ENCODE measurements at places on chromosomes 1 and 21.

DNA sequence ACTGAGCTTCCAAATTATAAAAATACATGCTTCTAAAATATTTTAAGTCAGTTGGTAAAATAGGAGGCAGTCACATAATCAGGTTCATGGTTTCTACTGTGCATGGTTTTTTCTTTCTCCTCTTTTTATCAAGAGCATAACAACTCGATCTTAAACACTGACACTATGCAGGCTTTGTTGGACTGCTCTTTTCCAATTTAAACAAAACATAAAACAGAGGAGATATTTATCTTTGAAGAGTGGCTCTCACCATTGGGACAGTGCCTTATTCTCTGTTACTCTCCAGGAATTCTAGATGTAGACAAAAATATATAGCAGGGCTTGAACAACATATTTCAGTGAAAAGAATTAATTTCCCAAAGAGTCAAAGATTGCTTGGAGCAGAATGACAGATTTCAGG lies 883.5 kb upstream of the ADGRL2 start:
- no peak for DNase-seq

GRCh38 chr1:155135415-155136028 lies at the start of gene SLC50A1:
TSS of gene SLC50A1 (plus strand) at chr1:155135852. CDS start at chr1:155135912, 60 bp downstream.
- DNase-seq = peak; percentile 79

DNA sequence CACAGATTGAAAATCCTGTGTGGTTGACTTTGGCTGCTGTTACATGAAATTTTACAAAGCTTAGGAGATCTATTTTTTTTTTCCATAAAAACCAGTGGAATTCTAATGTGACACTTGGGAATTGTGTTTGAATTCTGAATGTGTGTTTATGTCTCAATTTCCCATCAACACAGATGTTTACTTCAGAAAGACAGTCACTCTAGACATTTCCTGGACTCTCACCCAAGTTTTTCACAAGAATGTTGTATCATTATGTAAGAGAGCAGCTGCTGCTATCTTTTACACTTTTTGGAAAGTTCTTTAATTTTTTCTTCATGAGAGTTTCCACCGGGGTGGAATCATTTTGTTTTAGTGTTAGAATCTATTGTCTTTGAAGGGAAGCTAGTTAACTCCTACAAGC lies 210.1 kb downstream of the GIPC2 start:
- no peak for DNase-seq

DNA sequence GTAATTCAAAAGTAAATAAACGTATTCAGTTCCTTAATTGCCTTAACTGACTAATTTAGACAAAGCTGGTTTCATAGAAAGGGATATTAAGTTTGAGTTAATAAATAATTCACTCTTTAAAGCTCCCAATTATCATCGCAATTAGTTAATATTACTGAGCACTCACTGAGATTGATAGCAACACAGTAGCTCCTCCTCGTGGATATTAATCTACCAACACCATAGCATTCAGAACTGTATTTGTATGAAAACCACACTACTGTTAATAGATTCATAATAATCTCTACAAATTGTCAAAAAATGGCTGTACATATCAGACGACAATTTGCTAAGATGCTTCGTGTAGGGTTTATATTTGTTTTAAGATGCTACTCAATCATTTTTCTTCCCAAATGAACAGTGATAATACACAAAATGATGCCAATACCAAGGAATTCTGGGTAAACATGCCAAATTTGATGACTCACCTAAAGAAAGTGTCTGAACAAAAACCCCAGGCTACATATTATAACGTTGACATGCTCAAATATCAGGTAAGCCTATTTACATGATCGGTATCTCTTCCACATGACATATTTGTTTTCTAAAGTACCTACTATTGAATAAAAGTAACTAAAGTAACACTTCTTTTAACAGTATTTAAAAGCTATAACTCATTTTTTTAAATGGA lies 18.8 kb upstream of the DYNLT5 start:
- no peak for DNase-seq

DNA sequence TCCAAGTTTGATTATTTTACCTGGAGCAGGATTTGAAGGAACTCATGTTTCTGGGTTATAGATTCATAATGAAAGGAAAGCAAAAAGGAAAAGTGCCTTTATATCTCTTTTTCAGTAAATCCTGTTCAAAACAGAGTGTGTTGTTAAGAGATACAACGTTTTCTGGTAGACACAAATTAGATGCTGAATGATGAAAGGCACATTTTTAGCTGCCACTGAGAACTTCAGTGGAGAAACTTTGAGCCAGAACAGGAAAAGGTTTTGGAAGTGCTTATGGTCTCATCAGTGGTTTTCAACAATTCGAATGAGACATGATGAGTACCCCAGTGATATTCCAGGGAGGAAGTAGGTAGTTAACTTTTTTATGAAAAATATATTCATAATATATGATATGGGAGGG lies 338.0 kb upstream of the C1orf87 start:
- DNase-seq = no peak

- no peak for DNase-seq
Measured at GRCh38 chr1:41827991-41828570, 90.6 kb downstream of the HIVEP3 start.

DNA sequence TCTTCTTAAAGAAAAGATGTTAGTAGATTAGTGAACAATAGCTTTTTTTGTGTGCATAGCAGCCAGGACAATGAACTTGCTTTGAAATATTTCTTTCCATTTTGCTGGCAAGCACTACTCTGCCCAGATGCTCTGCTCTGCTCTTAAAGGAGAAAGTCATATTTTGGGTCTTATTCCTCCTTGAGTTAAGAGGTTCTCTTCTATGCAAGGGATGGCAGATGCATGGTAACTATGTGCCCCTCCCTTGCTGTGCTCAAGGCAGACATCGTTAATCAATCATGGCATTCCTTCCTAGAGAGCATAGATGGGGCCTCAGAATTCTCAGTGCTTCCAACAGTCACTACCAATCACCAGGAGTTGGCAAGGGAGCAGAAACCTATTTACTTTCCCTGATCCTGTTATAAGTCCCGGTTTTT lies 27.6 kb downstream of the NIPAL3 start:
- DNase-seq = no peak

GRCh38 chr1:180927841-180928240 lies 15.1 kb downstream of the KIAA1614 start:
- no peak for DNase-seq

DNA sequence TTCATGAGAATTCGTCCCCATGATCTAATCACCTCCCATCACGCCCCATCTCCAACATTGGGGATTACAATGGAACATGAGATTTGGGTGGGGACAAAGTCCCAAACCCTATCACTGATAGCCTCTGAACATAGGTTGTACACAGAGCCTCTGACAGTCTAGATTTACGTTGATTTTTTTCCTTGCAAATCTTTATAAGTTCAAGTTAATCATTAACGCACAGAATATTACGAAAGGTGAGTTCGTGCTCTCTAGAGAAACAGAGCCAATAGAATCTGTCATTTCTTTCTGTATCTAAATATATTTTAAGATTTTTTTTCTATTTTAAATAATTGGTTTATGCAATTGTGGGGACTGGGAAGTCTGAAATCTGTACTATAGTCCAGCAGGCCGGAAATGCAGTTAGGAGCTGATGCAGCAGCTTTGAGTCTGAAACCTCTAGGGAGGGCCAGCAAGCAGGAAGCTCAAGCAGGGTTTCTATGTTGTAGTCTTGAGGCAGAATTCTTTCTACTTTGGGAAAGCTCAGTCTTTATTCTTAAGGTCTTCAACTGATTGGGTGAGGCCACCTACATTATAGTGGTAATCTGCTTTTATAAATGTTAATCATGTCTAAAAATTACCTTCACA lies 61.0 kb downstream of the SELENOF start:
- DNase-seq = no peak

GRCh38 chr1:101769520-101769919 lies 227.2 kb downstream of the OLFM3 start:
- no peak for DNase-seq

DNA sequence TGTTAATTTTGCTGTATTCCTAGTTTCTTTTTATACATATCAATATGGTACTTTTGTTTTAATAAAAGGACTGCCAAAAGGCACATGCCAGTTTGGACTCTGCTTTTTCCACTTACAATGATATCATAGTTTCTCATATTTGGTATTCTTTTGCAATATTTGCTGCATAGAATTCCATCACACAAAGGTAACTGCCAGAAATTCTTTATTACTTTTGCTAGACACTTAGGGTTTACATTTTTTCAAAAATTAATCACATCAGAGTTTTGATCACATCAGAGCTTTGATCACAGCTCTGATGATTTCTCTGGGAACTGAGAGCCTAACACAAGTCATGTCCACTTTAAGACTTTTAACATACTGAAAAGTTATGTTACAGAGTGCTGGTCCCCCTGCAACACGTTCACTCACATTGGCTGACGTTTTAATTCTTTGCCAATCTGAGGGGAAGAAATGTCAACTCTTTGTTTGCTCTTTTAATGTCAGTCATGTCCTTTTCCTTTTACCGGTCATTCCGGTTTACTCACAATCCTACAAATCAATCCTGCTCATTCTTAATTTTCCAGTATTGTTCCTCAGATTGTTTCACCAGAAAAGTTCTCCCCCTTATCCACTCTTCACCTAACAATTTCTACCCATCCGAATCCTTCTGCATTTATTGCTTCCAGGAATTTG lies 1.1 kb upstream of the CD46 start:
- no peak for DNase-seq

DNA sequence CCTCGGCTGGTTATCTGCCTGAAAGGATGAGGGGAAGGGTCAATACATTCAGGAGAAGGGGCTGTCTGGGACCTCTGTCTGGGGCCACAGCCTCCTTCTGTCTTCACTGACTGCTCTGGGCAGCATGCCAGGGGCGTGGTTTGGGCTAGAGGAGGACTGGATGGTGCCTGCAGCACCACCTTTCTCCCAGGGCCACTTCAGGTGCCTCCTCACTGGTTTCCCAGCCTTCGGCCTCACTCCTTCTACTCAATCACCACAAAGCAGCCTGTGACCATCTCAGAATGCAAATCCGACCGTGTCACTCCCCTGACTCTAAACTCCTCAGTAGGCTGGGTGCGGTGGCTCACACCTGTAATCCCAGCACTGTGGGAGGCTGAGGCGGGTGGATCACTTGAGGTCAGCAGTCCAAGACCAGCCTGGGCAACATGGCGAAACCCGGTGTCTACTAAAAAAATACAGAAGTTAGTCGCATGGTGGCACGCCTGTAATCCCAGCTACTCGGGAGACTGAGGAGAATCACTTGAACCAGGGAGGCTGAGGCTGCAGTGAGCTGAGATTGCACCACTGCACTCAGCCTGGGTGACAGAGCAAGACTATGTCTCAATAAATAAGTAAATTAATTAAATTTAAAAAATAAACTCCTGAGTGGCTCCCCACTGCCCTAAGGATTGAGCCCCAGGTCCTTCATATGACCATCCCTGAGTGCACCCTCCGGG lies 50.1 kb upstream of the ECE1 start:
- no peak for DNase-seq

DNA sequence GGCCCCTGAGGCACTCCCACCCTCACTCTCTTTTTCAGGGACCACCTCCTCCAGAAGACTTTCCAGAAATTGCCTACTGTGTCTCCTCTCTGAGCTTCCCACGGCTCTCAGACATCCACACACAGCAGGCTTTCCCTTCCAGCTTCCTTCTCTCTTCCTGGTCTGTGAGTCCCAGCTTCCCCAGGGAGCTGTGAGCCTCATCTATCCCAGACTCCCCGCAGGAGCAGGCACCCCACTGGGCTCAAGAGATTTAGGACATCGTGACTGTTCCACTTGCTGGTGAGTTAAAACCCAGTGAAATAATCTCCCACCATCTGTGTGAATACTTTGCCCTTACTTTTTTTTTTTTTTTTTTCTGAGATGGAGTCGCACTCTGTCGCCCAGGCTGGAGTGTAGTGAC lies 22.0 kb upstream of the PRELP start:
- DNase-seq = no peak

- DNase-seq = no peak
Measured at GRCh38 chr1:244992833-244993232, 128.5 kb upstream of the HNRNPU start.

GRCh38 chr1:222644636-222644980 lies 26.7 kb downstream of the MIA3 start:
- DNase-seq = no peak

DNA sequence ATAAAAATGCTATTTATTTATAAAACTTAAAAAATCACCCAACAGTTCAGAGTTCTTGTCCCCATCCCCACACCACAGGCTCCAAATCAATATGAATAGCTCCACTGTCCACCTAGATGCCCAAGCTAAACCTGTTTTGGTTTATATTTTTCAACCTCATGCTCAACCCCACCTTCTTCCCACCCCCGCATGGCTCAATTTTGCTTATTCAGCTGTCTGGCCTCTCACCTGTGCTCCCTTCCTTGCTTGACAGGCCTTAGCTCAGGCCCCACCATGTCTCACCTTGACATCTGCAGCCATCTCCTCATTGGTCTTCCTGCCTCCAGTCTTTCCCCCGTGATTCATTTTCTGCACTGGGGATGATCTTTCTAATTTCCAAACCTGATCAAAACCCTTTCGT lies 17.8 kb downstream of the COA7 start:
- DNase-seq = no peak

DNA sequence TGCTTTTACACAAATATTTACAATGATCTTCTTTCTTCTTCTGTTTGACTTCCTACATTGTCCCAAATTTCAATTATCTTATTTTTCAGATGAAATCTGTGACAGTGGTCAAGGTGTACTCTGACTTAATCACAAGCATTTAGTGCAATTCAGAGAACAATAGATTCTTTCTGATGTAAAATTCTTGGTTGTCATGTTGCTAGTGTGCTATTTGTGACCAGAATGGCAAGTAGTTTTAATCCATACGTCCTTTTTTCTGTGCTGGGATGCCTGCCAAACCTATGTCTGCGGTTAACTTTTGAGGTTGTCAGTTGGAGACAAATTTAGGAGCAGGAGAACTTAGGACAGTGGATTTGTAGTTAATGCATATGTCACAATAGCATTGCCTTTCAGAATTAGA lies 31.0 kb downstream of the NCAM2 start:
- no peak for DNase-seq

GRCh38 chr21:28200726-28201125 lies 792.0 kb downstream of the LTN1 start:
- no peak for DNase-seq

DNA sequence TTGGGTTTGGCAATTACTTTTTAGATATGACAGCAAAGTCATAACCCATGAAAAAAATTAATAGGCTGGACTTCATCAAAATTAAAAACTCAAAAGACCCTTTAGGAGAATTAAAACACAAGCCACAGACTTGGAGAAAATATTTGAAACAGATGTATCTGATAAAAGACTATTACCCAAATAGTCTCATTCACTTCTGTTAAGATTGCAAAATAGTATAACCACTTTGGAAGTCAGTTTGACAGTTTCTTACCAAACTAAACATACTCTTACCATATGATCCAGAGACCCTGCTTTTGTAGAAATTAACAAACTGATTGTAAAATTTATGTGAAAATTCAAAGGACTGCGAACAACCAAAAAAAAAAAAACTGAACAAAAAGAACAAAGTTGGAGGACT lies 32.5 kb upstream of the SLC44A3 start:
- DNase-seq = no peak

DNA sequence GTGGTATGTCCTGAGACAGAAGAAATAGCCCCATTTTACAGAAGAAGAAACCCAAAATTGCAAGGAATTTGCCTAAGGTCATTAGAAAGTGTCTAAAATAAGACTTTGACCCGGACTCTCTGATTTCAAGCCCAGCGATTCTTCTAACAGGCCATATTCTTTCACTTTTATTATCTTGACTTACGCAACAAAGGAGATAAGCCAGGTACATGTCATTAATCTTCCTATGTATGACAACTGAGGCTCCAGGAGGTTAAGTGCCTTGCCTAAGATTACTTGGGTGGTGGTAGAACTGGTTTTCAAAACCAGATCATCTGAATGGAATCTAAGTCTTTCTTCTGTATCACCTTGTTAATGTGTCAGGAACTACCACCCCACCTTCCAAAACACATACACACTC lies 124.3 kb downstream of the PBX1 start:
- DNase-seq = no peak

Data from AG04450 (cell line).